ENCODE measurements at places on chromosomes 7 and 10.
A peak's percentile ranks its signal among the peaks of the same experiment; 100 is the strongest.

DNA sequence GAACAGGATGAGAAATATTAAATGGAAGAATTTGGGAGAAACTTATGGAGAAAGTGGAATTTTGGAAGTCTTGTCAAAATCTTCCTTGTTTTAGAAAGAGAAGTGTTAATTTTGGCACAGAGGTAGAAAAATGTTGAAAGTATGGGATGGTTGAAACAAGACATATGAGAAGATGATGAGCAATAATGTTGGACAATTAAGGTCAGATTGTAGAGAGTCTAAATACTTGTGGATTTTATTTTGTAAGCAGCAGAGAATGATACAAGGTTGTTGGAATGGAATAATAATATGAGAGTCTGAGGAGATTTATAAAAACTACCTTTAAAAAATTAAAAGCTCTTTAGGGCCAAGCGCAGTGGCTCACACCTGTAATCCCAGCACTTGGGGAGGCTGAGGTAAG, 34.6 kb downstream of the PHTF2 start:
- no peak for DNase-seq

DNA sequence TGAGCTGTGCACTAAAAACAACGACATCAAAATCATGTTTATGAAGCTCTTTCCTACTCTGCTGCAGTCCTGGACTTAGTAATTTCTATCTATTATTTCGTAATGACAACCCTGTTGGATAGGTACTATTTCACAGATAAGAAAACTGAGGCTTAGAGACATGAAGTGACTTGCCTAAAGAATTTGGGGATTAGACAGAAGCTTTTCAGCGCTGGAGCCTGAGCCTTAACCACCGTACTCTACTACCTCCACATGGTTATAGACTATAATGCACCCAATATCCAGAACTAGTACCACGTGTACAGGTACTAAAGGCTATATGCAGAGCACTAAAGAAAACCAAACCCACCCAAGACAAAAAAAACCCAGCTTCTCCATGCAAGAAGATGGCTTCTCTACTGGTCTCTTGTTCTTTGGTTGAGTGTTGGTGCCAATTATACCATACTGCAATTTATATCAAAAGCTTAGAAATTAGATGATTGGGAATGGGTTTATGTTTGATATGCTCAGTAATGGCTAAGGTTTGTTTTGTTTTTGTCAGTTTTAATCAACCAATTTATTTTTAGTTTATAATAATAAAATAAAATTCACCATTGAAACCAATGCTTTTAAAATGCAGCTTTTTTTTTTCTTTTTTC, 6.5 kb upstream of the SNX10 start:
- no peak for DNase-seq

DNA sequence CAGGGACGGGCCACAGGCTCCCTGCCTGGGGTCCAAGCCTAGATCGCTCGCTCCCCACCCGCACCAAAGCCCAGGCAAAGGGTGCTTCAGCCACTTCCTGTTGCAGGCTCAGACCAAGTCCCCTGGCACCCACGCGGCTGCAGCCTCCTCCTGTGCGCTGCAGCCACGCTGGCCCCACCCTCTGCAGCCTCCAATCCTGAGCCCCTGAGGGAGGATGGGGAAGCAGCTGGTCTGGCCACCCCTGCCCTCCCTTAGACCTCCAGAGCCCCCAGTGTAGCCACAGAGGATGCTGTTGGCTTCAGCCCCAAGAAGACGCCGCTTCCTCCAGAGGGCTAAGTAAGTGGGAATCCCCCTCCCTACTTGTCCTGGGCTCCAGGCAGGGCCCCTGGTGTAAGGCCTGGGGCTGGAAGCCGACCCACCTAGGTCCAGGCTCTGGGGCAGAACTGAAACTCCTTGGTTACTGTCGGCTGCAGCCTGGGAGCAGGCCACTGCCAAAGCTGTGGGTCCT, 9.4 kb downstream of the LIMK1 start:
- peak; percentile 82 for DNase-seq

DNA sequence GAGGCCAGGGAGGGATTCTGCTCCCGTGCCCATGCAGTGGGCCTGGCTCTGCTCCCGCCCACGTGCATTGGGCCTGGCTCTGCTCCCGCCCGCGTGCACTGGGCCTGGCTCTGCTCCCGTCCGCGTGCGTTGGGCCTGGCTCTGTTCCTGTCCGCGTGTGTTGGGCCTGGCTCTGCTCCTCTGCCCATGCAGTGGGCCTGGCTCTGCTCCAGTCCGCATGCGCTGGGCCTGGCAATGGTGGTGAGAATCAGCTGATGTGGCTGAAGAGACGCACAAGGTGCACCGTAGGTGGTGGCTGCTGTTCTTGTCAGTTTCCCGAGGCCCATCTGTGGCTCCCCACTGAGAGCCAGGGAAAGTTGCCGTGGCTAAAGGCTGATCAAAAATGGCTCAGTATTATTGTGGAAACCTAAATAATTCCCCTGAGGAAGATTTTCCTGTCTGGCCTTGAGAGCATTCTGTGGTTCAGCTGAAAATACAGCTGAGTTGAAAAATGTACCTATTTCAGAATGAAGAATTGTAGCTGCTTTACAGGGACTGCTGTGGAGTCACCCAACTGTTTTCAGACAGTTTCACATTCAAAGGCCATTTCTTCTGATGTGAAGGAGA, 572.4 kb downstream of the GLRX3 start:
- no peak for DNase-seq

DNA sequence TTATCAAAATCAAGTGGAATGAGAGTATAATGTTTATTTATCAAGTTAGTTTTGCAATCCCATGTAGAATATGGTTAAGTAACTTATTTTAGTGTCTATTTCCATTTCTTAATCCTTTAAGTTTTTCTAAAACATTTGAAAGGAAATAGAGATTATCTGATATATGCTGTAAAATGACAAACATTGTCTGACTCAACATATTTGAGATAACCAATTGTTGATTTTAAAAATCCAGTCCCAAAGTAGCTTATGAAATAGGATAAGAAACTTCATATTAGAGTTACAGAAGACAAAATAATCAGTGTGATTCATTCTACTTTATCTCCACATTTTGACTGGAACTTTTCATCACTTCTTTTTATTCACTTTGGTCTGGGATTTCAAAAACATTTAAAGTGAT, 38.7 kb upstream of the CDK1 start:
- DNase-seq = no peak

- DNase-seq = no peak
Observed at GRCh38 chr7:110336423-110336822, 754.5 kb upstream of the LRRN3 start.

DNA sequence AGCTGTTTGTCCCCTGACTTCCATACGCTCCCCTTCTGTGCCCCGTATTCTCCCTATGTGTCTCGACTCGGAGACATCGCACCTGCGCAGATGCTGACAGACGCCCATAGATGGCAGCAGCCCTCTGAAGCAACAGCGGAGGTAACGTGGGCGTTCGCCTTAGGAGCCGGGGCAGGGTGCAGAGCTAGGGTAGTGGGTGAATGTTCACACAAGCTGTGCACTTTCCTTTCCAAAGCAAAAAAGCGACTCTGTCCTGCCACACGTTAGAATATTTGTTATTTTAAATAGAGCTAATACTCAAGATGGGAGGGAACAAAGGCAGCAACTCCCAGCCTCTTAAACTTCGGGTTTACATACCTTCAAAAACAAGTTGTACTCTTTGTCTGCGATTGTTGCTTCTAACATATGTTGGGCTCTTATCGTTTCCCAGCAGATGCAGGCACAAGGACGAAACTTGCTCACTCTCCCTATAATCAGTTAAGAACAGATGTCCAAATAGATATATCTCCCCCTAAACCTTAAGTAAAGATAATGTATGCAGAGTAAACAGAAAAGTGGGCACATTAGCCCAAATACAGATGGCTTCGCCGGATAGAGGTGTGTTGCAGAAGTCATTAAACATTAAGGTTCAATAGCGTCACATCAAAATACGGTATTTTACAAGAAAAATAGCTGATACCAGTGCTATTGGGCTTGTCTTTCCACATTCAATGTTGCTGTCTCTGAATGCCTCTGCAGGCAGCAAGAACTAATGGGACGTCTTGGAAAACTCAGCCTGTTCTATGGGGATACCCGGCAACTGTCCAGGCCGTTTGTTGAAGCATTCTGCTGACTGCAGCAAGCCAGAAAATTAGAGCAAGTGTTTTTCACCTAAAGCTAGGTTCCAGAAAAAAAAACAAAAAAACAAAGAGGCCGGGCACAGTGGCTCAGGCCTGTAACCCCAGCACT, 340.3 kb upstream of the PRKCQ start:
- peak; percentile 50 for DNase-seq

- no peak for DNase-seq
Observed at GRCh38 chr7:22174574-22174953, 182.4 kb downstream of the RAPGEF5 start.

DNA sequence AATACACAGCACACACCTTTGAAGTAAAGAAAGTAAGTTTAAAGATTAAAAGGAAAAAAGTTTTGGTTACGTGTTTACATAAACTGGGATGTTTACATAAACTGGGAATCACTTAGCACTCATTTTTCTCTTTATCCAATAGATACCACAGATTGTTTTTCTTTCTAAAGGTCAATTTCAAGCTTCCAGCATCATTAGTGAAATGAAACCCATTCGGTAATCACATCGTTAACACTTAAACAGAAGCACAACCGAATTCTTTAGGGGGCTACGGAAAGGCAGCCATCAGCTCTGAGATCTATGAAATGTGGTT, 1.1 kb downstream of the ODAD2 start:
- no peak for DNase-seq

GRCh38 chr10:107544706-107545520, 380.4 kb upstream of the SORCS1 start:
- DNase-seq = no peak

All from GM19239 (cell line).